ENCODE measurements at places on chromosomes 2 and 18.

DNA sequence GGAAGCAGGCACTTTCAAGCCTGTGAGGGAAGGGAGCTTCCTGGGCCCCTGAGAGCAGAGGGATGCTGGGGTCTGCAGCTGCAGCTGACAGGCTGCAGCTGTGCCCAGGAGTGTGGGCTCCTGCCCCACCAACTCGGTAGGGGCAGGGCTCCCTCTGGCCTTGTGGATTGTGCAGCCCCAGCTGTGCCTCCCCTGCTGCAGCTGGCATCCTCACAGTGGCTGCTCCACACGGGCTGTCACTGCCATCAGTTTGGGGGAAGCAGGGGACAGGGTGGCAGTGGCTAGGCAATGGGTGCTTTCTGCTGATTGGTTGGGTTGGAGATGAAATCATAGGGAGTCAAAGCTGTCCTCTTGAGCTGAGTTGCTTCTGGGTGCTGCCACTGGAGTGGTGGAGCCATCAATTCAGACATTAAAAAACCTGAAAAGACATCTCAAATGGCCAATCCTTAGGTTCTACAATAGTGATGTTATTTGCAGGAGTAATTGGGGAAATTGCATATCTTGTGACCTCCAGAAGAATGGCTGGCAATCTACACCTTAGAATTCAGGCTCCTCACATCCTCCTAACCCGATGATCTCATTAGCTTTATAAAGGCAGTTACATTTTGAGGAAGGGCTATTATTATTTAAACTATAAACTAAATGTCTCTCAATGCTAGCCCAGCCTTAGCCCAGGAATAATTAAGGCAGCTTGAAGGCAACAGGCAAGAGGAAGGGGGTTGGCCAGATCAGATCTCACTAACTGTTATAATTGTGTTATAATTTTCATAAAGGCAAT is 41.3 kb downstream of the FAM171B start:
- no peak for DNase-seq

DNA sequence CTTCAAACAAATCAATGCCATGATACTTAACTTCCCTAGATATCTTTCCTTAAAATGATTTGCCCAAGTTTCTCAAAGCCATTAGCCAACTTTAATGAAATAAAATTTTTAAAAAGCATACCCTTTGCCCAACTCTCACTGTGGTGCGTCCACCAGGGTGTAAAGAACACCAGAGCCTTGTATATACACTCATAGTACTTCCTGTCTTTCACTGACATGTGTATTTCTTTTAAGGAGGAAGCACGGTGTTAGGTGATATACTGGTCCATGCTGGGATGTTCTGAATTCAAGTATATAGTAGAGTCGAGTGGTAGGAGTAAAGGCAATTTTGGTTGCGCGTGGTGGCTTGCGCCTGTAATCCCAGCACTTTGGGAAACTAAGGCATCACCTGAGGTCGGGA is 22.7 kb downstream of the AAK1 start:
- no peak for DNase-seq

GRCh38 chr2:240565333-240566202 is 2.7 kb upstream of the RNPEPL1 start:
- DNase-seq = no peak

- DNase-seq = no peak
Measured at GRCh38 chr2:105804266-105804665, 59.6 kb downstream of the NCK2 start.

GRCh38 chr18:64720781-64721464 is 572.0 kb upstream of the LINC00305 start:
- no peak for DNase-seq

GRCh38 chr2:26668041-26668440 is 24.5 kb upstream of the KCNK3 start:
- no peak for DNase-seq

DNA sequence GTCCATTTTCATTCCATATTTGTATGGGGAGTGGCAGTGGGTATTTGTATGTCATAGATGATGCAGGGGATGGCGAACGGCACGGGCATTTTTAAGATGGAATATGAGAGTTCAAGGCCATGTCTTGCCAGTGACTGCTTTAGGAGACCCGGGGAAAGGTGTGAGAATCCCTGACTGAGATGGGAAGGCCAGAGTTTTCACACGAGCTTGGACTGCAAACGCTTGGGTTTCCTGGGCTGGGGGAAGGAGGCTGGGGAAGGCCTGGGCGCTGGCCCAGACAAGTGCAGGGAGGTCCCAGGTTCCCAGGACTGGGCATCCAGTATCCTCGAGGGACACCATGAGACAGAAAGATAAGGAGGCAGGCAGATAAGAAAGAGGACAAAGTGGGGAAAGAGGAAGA is 35.2 kb downstream of the CNGA3 start:
- DNase-seq = no peak

DNA sequence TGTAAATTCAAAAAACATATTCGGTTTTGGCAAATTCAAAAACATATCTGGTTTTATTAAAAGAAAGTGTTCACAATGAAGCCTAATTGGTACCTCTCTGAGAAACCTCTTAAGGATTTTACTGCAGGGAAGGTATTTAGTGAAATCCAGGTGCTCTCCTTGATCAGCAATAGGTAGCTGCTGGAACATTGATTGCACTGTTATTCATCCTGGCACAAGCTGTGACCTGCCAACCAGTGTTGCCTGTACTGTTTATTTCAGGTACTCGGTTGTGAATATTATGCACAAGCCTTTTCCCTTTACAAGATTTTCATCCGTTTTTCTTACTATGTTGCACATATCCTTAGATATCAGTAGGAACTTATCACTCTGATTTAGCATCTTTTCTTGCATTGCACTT is 155.8 kb upstream of the ZEB2 start:
- DNase-seq = no peak

GRCh38 chr2:106869512-106870275 is 16.3 kb downstream of the ST6GAL2 start:
- DNase-seq = peak; percentile 80

DNA sequence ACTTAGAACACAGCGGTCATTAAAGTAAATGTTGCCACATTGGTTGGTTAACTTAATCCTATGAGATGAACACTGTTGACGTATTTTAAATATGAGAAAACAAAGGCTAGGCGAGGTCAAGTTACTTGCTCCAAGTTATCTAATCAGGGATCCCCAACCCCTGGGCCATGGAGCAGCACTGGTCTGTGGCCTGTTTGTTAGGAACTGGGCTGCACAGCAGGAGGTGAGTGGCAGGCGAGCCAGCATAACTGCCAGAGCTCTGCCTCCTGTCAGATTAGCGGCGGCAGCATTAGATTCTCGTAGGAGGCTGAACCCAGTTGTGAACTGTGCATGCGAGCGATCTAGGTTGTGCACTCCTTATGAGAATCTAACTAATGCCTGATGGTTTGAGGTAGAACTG is 878.9 kb downstream of the CPS1 start:
- no peak for DNase-seq
